ENCODE measurements at places on chromosomes 6 and 20.

GRCh38 chr6:125797886-125798444 lies 7.2 kb downstream of the NCOA7 start:
- DNase-seq, result no peak

- no peak for DNase-seq
These were observed 132.2 kb upstream of the INSM1 start for GRCh38 chr20:20235681-20236080.

GRCh38 chr6:40474937-40475336 lies 112.2 kb downstream of the LRFN2 start:
- no peak for DNase-seq

GRCh38 chr6:161943561-161943960 lies 669.7 kb upstream of the AGPAT4 start:
- DNase-seq, result no peak

GRCh38 chr6:7640607-7641577 lies 50.9 kb downstream of the SNRNP48 start:
- no peak for DNase-seq

DNA sequence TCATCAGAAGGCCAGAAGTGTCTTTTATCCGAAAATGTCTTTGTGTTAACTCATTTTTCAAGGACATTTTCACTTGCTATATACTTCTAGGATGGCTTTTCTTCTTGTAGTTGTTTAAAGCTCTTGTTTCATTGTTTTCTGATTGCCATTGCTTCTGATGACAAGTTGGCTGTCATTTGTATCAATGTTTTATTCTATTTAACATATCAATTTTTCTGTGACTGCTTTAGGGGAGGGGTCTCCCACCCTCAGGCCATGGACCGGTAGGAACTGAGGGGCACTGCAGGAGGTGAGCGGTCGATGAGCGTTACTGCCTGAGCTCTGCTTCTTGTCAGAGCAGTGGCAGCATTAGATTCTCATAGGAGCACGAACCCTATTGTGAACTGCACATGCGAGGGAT lies 65.8 kb downstream of the AK9 start:
- DNase-seq, result no peak

DNA sequence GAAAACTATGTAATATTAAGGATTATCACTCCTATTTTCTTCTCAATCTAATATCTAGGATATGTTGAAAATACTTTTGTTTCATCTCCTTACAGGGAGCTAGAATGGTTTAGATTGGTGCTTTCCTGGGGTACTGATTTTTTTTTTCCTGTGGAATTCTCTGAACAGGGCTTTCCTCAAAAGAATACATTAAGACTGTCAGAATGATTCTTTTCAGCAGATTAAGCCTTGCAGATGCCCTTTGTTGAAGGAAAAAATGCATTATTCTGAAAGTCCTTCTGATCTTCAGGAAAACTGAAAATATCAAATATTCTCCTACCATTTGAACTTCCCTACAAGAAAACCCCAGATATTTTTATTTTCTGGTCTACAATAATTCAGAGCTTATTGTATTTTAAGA lies 178.9 kb downstream of the SOX4 start:
- DNase-seq, result no peak

GRCh38 chr6:156416391-156416790 lies 360.8 kb upstream of the ARID1B start:
- DNase-seq, result no peak

DNA sequence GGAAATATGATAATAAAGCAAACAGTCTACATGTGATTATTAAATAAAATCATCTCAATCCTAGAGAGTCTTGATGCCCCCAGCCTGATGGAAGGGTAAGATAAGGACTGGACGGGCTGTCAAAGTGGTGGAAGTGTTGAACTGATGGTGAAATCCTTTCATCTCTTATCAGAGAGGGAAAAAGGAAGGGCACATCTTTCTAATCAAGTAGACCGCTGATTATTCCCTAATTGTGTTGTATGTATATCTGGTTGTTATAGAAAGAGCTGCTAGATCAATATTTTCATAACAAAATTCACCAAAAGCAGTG lies 184.5 kb downstream of the PDE7B start:
- no peak for DNase-seq

DNA sequence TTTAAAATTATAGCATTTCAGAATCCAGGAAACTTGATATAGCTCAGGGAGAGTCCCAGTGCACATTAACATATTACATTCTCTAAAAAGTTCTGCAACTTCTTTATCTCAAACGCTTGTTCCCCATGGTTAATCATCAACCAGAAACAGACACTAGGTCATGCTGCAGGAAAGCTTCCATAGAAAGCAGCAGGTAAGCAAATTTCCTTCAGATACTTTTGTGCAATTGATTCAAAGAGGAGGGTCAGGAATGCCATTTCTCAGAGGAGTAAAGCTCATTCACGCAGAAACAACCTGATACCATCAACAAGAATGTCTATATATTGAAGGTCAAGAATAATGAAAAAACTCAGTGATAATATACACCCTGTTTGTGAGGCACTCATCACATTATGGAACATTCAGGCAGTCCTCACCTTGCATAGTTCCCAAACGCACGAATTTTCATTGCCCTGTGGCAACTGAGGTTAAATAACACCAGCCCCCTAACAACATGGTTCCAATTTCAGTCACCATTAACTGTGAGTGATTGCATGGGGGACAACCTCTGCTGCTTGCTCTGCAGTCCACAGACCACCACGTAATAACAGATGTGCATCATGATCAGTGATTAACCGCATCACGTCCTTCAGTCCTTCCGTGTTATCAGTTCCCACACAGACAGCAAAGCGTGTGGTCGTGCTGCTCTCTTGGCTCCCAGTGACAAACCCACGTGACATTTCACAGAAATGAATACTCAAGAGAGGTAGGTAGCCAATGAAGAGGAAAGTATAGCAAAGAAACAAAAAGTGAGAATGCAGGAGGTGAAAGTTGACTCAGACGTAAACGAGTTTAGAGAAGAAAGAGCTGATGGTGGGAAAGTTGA lies 95.7 kb downstream of the LY86 start:
- DNase-seq, result no peak

- no peak for DNase-seq
These were observed 369.7 kb downstream of the CD109 start for GRCh38 chr6:74065705-74066104.

DNA sequence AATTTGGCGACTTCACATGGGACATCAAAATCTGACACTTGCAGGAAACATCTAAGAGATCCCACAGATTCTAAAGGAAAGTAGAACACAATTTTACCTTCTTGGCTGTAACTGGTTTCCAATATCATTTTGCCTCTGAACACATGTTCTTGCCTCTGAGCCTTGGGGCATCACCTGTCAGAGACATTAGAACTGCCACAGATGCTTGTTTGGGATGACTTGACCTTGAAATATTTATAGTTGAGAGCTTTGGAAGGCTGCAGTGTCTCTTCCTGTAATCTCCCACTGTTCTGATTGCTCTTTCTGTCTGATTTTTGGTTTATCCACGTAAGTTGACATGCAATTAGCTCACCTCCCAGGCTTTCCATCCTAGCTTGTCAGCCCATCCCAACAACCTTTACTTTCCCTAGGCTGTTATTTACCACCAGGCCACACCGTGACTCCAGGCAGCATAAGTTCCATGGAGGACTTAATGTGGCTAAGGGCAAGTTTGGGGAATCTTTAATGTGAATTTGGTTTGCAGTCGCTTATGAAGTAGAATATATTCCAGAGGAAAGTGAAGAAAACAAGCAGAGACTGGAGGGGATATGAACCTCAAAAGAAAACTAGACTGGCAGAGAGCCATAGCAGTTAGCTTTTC lies 256.5 kb upstream of the RIN2 start:
- DNase-seq, result no peak

- no peak for DNase-seq
These were observed 78.0 kb upstream of the LYRM2 start for GRCh38 chr6:89716532-89716931.

GRCh38 chr6:169145991-169146501 lies 107.6 kb downstream of the THBS2 start:
- DNase-seq, result no peak

DNA sequence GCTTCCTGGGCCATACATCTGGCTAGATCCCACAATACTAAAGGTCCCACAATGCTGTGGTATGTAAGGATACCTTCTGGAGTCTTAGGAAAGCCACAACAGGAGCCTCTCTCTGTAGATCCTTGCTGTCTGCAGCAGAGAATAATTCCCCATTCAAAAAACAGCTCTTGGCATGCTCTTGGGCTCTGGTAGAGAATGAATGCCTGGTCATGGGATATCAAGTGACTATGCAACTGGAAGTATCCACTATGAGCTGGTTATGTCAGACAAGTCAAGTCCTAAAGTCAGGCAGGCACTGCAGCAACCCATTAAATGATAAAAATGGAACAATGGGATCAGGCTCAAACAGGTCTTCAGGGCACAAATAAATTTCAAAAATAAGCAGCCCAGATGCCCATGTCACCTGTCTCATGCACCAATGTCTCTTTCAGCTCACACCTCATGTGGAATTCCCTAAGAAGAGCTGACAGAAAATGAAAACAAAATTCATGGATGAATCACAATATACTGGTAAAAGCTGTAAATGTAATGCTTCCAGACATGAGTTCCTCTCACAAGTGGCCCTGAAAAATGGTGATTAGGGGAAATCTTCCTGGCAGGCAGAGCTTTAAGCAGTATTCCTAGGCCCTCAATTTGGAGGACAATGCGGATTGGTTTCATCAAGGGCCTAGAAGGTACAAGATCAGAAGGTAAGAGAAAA lies 4.3 kb downstream of the AK9 start:
- DNase-seq, result no peak

- DNase-seq, result no peak
These were observed 35.9 kb upstream of the BPIFA2 start for GRCh38 chr20:33131949-33132473.

DNA sequence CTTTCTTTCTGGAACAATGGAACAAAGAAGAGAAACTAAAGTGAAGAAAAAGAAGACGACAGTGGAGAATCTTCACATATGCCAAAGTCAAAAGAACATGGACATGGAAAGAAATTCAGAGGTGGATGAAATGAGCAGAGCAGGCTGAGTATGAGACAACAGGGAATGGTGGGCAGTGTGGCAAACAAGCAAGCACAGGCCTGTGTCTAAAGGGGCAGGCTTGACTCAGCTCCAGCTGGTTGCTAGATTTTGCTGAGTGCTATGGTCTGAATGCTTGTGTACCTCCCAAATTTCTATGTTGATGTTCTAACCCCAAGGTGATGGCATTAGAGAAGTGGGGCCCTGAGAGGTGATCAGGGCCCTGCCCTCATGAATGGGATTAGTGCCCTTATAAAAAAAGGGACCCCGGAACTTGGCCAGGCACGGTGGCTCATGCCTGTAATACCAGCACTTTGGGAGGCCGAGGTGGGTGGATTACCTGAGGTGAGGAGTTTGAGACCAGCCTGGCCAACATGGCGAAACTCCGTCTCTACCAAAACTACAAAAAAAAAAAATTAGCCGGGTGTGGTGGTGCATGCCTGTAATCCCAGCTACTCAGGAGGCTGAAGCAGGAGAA lies 49.6 kb downstream of the ZMYND8 start:
- DNase-seq, result no peak

DNA sequence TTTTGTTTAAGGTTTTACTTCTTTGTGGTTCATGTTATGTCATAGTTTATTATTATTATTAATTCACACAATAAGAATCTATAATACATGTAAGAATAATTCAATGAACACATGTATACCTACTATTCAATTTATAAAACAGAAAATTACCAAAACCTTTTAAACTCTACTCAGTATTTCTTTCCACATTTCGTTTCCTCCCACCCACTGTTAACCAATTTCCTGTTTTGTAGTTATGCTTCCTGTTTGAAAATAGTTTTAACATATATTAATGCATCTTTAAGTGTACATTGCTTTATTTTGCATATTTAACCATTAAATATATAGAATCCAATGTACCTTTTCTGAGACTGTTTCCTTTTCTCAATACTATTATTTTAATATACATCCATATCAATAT lies 397.9 kb upstream of the SPTLC3 start:
- DNase-seq, result no peak

DNA sequence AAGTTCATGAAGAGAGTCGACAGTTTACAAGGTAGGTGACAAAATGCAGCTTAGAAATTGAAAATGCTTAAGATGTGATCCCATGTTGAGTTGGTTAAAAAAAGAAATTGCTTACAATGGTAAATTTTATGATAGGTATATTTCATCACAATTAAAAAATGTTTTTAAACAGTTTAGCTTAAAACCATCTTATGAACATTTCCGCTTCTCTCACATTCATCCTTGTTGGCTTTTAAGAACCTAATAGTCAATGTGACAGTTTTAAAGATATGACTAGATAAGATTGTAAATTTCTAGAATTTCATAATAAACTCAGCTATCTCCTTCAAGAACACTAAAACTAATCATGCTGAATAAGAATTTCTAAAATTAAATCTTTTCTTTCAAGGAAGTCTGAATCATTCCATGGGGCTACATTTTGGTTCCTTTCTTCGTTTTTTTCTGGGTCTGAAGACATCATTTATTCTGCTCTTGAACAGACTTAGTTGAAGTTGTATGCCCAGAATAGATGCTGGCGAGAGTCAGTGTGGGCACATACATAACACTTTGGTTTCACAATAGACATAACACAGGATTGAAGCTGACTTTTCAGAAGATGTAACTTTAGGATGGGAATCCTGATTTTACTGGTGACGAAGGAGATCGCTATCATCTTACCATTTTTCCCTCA lies 35.9 kb upstream of the LTV1 start:
- no peak for DNase-seq

DNA sequence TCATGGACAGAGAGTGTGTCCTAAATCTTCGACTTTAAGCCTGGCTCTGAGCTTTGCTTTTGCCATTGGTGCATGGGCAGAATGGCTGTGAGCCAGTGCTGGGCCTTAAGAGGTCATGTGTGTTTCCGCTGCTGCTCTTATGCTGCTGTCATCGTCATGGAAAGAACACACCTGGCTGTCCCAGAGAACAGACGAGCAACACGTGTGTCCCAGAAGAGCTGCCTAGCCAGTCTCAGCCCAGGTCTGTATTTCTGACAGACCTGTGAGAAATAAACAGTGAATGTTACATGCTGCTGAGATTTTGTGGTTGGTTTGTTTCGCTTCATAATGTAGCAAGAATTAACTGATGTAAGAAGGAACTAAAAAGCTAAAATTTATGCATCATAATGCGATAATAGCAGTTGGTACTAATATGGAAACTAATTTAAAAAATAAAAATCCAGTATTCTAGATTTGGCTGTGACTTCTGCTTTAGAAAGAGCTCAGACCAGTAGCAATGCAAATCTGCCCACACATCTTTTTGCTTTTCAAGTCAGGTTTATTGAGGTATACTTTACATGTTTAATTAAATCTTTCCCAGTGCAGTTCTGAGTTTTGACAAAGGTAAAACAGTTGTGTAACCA lies 11.5 kb upstream of the SCP2D1 start:
- no peak for DNase-seq
